ENCODE measurements at places on chromosomes 6 and 20. TPM values are rescaled to one million over a fixed set of nuclear protein-coding genes. Genes with fewer than 3 reads are reported as not detected.

DNA sequence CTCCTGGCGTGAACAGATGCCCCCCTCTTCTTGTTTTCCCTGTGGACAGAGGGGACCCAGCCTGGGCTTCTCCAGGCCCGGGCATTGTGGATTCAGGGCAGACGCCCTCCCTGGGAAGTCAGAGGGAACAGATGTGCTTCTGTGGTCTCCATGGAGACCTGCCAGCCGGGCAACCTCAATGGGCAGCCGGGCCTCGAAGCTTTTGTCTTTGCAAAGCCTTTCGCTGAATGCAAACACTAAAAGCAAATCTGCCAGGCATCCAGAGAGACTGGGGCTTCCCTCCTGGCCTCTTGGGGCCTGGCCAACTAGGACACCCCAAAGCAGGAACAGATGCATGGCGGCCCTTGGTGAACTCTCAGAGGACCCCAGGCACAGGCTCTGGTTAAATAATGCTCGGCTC, 370.0 kb upstream of the SULF2 start:
- no peak for DNase-seq
- H3K27ac ChIP-seq: no peak overlapping the region
- H3K4me3 ChIP-seq: no peak overlapping the region

GRCh38 chr20:63258781-63259180, 4.5 kb upstream of the NKAIN4 start:
- H3K4me3 ChIP-seq: no peak overlapping the region
- no peak overlapping the region for H3K27ac ChIP-seq
- H3K36me3 ChIP-seq: no peaks in the 10 kb centered on the region
- no peak for DNase-seq
- peaks cover 20% of the 10 kb centered on the region for H3K4me1 ChIP-seq
- H3K27me3 ChIP-seq: peaks cover 90% of the 10 kb centered on the region

DNA sequence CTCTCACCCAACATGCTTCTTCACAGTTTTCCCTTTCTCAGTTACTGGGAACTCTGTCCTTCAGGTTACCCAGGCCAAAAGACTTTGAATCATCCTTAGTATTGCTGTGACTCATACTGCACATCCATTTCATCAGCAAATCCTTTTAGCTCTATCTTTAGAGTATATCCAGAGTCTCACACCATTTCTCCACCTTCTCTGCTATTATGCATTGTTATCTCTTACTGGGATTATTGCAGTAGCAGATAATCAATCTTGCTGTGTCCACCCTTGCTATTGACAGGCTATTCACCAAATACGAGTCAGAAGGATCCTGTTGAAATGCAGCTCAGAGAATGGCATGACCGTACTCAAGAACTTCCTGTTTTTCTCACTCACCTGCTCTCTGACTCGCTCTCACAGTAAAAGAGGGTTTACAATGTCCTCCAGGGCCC, 57.3 kb downstream of the BCKDHB start:
- H3K4me3 ChIP-seq: no peak overlapping the region
- no peaks in the 10 kb centered on the region for H3K4me1 ChIP-seq
- no peaks in the 10 kb centered on the region for H3K27me3 ChIP-seq
- no peak overlapping the region for H3K27ac ChIP-seq
- no peaks in the 10 kb centered on the region for H3K36me3 ChIP-seq

DNA sequence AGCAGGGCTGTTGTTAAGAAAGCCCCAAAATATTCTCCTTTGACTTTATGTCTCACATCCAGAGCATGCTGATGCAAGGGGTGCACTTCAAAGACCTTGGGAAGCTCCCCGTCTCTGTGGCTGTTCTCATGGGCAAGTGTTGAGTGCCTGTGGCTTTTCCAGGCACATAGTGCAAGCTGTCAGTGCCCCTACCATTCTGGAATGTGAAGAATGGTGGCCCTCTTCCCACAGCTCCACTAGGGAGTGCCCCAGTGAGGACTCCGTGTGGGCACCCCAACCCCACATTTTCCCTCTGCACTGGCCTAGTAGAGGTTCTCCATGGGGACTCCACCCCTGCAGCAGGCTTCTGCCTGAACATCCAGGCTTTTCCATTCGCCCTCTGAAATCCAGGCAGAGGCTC, 673.7 kb downstream of the HTR1B start:
- no peaks in the 10 kb centered on the region for H3K4me1 ChIP-seq
- H3K27ac ChIP-seq: no peak overlapping the region
- DNase-seq: no peak
- H3K36me3 ChIP-seq: no peaks in the 10 kb centered on the region
- no peaks in the 10 kb centered on the region for H3K27me3 ChIP-seq
- no peak overlapping the region for H3K4me3 ChIP-seq

GRCh38 chr6:138419766-138420165, 15.7 kb downstream of the HEBP2 start:
- no peaks in the 10 kb centered on the region for H3K27me3 ChIP-seq
- H3K27ac ChIP-seq: no peak overlapping the region
- DNase-seq: no peak
- H3K4me1 ChIP-seq: no peaks in the 10 kb centered on the region
- H3K36me3 ChIP-seq: peaks cover 24% of the 10 kb centered on the region

- no peak for DNase-seq
- H3K27ac ChIP-seq: no peak overlapping the region
- H3K4me1 ChIP-seq: peaks cover 4% of the 10 kb centered on the region
- H3K4me3 ChIP-seq: no peak overlapping the region
- H3K27me3 ChIP-seq: no peaks in the 10 kb centered on the region
Measured at GRCh38 chr20:19658137-19658536, 99.9 kb upstream of the RIN2 start.

DNA sequence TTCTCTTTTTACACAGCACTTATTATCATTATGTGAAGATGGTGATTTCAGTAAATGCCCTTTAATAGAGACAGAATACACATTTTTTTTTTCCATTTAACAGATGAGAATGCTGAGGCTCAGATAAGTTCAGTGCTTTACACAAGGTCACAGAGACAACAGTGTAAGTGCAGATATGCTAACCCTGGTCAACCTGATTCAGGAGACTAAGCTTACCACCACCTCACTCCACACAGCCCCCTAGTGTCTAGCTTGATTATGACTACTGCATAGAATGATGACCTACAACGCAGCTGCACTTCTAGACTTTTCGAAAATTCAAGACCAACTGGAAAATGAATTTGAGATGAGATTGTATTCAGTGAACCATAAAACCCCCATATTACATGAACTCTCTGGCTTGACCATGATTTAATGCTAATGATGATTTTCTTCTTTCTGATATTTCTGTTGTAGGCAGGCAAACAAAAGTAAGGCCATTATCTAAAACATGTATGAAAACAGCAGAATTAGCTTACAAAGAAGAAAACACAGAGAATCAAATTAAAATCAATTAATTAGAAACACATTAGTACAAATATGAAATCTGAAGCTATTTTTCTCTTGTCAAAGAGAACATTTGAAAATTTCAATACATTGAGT, 212.1 kb upstream of the PHACTR1 start:
- H3K27ac ChIP-seq: no peak overlapping the region
- peaks cover 12% of the 10 kb centered on the region for H3K4me1 ChIP-seq
- no peak overlapping the region for H3K4me3 ChIP-seq
- DNase-seq: no peak
- H3K27me3 ChIP-seq: no peaks in the 10 kb centered on the region

DNA sequence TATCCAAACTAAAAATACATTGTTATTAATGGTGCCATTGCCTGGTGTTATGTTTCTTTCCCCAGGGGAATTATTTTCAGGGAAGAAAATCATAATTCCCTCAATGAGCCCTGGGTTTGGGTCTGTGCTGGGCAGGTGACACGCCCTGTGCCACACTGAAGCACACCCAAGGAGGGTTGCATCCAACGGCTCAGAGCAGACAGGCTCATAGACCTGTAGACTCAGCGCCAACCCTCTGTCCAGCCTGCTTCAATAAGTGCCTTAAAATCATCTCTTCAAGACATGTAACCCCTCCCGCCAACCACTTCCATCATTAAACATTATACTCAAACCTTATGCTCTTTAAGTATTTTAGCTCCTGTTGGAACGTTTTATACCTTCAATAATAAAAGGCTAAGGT, 225.3 kb upstream of the CDH4 start:
- H3K4me1 ChIP-seq: no peaks in the 10 kb centered on the region
- no peaks in the 10 kb centered on the region for H3K36me3 ChIP-seq
- no peak for DNase-seq

GRCh38 chr6:48486876-48487275, 375.9 kb upstream of the PTCHD4 start:
- H3K36me3 ChIP-seq: no peaks in the 10 kb centered on the region
- no peaks in the 10 kb centered on the region for H3K27me3 ChIP-seq
- no peak for DNase-seq
- no peak overlapping the region for H3K27ac ChIP-seq
- H3K4me3 ChIP-seq: no peak overlapping the region

- H3K4me1 ChIP-seq: peaks cover 44% of the 10 kb centered on the region
- no peak overlapping the region for H3K4me3 ChIP-seq
- no peak overlapping the region for H3K27ac ChIP-seq
- H3K27me3 ChIP-seq: no peaks in the 10 kb centered on the region
- H3K36me3 ChIP-seq: no peaks in the 10 kb centered on the region
- DNase-seq: no peak
Measured at GRCh38 chr6:44042989-44043478, 84.2 kb downstream of the MRPL14 start.

GRCh38 chr6:31952140-31952805, 6.4 kb downstream of the CFB start:
- no peak overlapping the region for H3K27ac ChIP-seq
- no peaks in the 10 kb centered on the region for H3K4me1 ChIP-seq
- H3K36me3 ChIP-seq: peaks cover 65% of the 10 kb centered on the region
- no peaks in the 10 kb centered on the region for H3K27me3 ChIP-seq
- DNase-seq: no peak
- no peak overlapping the region for H3K4me3 ChIP-seq

DNA sequence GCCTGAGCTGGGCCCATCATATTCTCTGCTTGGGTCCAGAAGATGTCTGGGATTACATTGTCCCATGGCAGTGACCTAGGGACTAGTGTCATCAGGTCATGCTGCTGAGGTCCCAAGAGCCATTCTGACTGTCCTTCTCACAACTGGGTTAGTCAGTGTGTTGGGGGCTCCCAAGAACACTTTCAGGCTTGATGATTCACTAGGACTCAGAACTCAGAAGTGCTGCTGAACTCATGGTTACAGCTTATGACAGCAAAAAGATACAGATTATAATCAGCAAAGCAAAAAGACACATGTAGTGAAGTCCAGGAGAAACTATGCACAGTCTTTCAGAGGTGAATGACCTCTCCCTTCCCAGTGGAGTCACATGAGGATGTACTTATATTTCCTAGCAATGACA, 107.8 kb downstream of the SYNE1 start:
- no peaks in the 10 kb centered on the region for H3K4me1 ChIP-seq
- no peak overlapping the region for H3K27ac ChIP-seq
- no peaks in the 10 kb centered on the region for H3K36me3 ChIP-seq
- H3K27me3 ChIP-seq: no peaks in the 10 kb centered on the region
- DNase-seq: no peak
- H3K4me3 ChIP-seq: no peak overlapping the region

DNA sequence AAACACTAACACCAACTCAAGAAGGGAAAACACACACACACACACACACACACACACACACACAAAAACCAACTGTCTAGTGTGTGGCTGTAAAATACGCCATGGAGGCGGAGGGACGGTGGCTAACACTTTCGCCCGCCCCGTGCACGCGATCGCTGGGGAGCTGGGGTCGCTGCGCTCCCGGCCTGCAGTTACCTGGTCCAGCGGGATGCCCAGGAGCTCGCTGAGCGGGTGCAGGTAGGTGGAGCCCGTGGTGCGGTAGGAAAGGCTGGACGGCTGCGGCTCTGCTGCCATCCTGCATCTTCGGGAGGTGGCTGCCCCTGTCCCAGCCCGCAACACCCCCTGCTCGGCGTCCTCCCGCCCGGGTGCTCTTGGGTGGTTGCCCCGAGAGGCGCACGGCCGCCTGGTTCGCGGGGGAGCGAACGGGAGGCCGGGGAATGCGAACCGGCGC, 303 bp downstream of the MBOAT1 start:
- peak overlapping the region; percentile 80 for H3K27ac ChIP-seq
- peaks cover 53% of the 10 kb centered on the region for H3K4me1 ChIP-seq
- no peaks in the 10 kb centered on the region for H3K36me3 ChIP-seq
- no peaks in the 10 kb centered on the region for H3K27me3 ChIP-seq
- peak; percentile 80 for DNase-seq

DNA sequence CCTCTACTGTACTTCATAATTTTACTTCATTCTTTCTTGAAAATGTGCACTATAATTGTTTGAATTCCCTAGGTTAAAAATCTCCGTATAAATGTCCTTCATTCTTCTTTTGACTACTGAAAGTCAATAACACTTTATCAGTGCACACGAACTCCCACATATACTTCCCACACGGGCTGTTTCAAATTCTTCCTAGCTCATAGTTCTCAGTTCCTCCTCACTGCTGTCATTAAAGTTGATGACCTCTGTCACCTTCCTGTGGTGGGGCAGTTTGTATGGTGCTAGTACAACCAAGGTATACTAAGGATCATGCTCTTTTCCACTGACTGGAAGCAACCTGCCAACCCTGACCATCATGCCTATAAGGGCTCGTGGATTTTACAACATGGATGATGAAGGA, 40.0 kb upstream of the CD2AP start:
- H3K4me3 ChIP-seq: no peak overlapping the region
- H3K36me3 ChIP-seq: no peaks in the 10 kb centered on the region
- H3K27me3 ChIP-seq: no peaks in the 10 kb centered on the region
- no peak for DNase-seq
- peaks cover 4% of the 10 kb centered on the region for H3K4me1 ChIP-seq

DNA sequence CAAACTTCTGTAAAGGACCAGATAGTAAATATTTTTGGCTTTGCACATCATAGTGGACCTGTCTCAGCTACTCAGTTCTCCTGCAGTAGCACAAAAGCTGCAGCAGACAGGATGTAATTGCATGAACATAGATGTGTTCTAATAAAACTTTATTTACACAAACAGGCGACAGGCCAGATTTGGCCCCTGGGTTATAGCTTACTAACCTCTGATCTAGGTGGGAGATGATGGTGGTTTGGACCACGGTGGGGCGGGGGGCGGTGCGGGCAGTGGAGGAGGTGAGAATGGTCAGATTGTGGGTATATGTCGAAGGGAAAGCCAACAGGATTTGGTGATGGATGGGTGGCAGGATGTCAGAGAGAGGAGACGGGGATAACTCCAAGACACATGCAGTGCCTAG, 196.3 kb downstream of the ZMYND8 start:
- no peak overlapping the region for H3K4me3 ChIP-seq
- H3K36me3 ChIP-seq: no peaks in the 10 kb centered on the region
- no peak overlapping the region for H3K27ac ChIP-seq
- no peaks in the 10 kb centered on the region for H3K27me3 ChIP-seq
- no peaks in the 10 kb centered on the region for H3K4me1 ChIP-seq

GRCh38 chr20:35598476-35598875, 17.2 kb upstream of the SPAG4 start:
- no peak overlapping the region for H3K27ac ChIP-seq
- H3K36me3 ChIP-seq: no peaks in the 10 kb centered on the region
- DNase-seq: no peak
- H3K4me3 ChIP-seq: no peak overlapping the region
- peaks cover 20% of the 10 kb centered on the region for H3K27me3 ChIP-seq

- H3K27me3 ChIP-seq: peaks cover 41% of the 10 kb centered on the region
- no peak for DNase-seq
- H3K36me3 ChIP-seq: no peaks in the 10 kb centered on the region
- H3K27ac ChIP-seq: no peak overlapping the region
- no peak overlapping the region for H3K4me3 ChIP-seq
Measured at GRCh38 chr20:63546256-63546955, 1.1 kb downstream of the SRMS start.

GRCh38 chr20:55057779-55058415, 582.5 kb downstream of the DOK5 start:
- DNase-seq: no peak
- no peak overlapping the region for H3K27ac ChIP-seq
- H3K27me3 ChIP-seq: no peaks in the 10 kb centered on the region

The SMLR1 gene
- total RNA-seq: not detected

The BPI gene
- not detected for total RNA-seq

The NR2E1 gene
- total RNA-seq: not detected

The ARMH2 gene
- not detected for total RNA-seq

The HLA-DRA gene
- 195 TPM for total RNA-seq

The TRIM40 gene
- total RNA-seq: not detected

The FAXC gene
- total RNA-seq: 1.6 TPM

The PSORS1C1 gene
- total RNA-seq: 4.1 TPM

The MEI4 gene
- not detected for total RNA-seq

Data from suprapubic skin (tissue), 4 donors.